Daoy (cell line): ENCODE measurements at places on chromosomes 16 and 17. TPM values are rescaled to one million over a fixed set of nuclear protein-coding genes. Genes with fewer than 3 reads are reported as not detected.

STH gene
- not detected in 2 replicates for total RNA-seq

DNA sequence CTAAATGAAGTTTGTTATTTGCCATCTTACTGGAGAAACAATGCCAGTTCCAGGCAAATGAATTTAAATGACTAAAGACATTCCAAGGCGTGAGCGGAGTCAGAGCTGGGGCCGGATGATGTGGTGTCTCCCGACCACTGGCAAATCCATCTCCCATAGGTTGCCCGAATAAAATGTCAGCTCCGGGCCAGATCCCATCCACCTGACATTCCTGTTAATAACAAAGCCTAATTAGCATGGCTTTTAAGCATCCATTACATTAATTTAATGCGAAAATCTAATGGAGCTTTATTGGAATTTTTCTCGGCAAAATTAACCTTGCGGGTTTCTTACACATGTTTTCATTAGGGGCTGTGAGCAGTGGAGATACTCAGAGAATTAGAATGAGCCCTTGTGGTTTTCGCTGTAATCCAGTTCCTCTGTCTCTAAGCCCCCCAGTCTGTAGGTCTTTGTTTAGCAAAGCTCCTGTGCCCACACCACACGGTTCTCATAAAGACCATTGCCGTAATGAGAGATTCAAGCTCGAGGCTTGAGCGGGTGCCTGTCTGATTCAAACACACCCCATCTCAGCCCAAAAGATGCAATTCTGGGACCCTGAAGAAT is 123.3 kb downstream of the CCT6B start:
- no peak for DNase-seq

GRCh38 chr16:31148281-31148728 is 1.6 kb downstream of the PRSS36 start:
- DNase-seq, result no peak

- no peak for DNase-seq
Measured at GRCh38 chr16:17271687-17272086, 199.1 kb downstream of the XYLT1 start.

GRCh38 chr17:79626156-79626890 is 15.5 kb upstream of the RBFOX3 start:
- no peak for DNase-seq

DNA sequence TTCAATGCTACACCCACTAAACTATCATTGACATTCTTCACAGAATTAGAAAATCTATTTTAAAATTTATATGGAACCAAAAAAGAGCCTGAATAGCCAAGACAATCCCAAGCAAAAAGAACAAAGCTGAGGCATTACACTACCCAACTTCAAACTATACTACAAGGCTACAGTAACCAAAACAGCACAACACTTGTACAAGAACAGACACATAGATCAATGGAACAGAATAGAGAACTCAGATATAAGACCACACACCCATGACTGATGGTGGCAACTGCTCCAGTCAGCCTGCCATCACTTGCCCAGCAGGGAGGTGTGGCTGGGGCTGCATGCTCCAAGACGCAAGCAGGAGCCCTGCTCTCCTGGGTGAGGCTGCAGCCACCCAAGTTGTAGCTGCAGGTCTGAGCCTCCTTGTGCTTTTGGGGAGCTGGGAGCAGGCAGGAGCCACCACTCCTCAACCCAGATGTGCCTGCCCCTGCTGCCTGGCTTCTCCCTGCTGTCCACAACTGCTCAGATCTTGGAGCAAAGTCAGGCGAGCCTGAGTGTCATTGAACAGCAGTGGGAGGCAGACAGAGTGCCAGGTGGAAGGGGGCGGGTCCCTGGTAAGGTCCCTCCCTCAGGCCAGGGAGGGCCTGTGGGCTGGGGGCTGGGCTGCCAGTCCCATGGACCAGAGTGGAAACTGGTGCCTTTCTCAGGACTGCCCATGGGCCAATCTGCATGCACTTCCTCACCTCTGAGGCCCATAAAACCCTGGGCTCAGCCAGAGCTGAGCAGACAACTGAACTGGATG is 24.7 kb downstream of the SSH2 start:
- no peak for DNase-seq

- DNase-seq, result no peak
Measured at GRCh38 chr16:2008631-2009163, 924 bp downstream of the ZNF598 start.

DNA sequence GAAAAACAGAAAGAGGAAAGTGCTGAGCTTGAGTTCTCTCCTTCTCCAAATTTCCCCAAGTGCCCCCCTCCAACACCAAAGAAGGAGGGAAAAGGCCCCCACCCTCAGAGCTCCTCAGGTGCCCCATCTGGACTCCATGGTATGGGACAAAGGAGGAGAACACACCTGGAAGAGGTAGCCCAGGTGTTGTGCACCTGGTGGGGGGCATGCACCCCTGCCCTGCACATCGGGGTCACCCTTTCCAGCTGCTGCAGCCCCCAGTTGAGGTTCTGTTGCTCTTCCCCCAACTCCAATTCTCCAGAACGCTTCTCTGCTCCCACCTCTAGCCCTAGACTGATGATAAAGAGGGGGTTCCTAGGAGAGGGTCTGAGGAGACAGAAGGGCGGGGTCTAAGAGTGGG is 3.0 kb upstream of the COL1A1 start:
- no peak for DNase-seq

SLC5A2 gene
- total RNA-seq, result not detected in 2 replicates

CLDN6 gene
- total RNA-seq, result not detected in 2 replicates
